ENCODE measurements at places on chromosomes 12 and 14.
A peak's percentile ranks its signal among the peaks of the same experiment; 100 is the strongest.

- DNase-seq, result no peak
Measured at GRCh38 chr12:38253778-38254177, 62.8 kb upstream of the ALG10B start.

DNA sequence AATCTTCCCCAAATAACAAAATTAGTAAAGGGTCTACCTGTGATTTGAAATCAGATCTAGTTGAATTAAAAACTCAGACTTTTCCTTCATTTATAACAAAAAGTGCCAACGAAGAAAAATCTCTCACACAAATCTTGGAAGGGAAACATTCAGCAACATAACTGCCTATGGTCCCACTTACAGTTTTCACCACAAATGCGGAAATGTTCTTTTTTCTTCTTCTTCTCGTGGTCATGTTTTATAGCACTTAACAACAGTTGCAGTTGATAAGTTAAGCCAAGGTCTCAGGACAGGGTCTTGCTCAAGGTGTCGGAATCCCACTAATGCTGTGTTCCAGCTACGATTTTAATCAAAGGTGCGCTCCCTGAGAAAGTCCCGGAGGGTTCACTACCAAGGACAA lies 10.1 kb downstream of the RNASE6 start:
- no peak for DNase-seq

- DNase-seq, result no peak
Measured at GRCh38 chr14:62706217-62706616, 339.0 kb downstream of the KCNH5 start.

DNA sequence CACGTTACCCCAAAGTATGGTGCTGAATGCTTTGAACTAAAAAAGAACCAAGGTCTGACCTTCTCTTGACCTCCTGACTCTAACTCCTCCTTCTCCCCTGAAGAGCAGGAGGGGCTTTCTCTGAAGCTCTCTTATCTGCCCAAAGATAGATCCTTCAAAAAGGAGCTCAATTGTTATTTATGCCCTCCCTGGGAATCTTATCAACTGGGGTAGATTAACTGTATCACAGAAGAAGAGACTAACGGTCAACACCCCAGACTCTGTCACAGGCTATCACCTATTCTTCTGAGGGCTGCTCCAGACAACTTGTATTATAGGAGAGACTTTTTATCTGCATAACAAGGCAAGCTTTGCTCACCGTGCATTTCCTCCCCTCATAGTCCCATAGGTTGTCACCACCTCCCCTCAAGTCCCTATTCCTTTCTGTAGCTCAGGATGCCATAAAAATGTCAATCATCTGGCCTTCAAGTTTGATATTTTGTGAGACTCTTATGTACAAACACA lies 86.6 kb downstream of the PAPLN start:
- DNase-seq, result no peak

DNA sequence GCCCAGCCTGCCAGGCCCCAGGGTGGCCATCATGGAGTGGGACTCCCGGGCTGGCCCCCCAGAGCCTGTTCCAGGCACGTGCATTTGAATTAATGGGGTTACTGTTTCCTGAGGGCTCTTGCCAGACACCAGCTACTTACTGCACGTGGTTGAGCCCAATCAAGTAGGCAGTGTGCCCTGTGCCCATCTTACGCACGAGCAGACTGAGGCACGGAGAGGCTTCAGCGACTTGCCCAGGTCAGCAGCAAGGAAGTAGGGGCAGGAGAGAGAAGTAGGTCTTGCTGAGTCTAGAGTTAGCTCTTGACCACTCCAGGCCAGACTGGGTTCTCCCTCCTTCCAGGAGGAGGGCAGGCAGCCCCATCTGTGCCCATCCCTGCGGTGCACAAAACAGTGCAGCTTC lies 67.7 kb downstream of the DIO3 start:
- no peak for DNase-seq

- peak; percentile 48 for DNase-seq
Measured at GRCh38 chr12:95413576-95413975, 60.4 kb upstream of the METAP2 start.

DNA sequence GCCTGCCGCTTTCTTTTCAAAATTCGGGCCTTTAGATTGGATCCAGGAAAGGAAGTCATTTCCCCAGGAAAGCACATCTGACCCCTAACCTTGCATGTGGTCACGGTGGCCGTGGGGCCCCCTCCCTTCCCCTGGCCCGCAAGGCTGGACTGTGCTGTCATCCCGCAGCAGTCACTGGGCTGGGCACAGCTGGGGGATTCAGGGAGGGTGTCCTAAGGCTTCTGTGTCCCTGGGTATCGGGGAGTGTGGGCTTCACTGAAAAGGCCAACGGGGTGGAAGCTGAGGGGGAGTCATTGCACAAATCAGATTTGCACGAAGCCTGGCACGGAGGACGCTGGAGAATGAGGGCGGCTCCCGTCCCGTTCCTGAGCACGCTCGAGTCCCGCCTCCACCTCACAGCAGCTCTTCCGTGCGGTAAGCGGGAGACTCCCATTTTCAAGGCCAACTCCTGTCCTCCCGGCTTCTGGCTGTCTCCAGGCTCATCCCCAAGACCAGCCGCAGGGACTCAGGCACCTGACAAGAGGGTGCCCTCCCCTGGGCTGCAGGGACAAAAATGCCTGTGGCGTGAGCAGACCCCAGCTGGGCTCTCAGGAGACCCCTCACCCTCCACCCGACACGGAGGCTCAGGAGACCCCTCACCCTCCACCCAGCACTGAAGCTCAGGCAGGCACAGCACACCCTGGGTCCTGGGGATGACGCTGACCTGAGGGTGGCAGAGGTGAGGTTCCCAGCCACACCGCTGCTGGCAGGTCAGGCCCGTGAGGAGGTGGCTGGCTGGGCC lies 9.6 kb downstream of the XRCC3 start:
- DNase-seq, result no peak

DNA sequence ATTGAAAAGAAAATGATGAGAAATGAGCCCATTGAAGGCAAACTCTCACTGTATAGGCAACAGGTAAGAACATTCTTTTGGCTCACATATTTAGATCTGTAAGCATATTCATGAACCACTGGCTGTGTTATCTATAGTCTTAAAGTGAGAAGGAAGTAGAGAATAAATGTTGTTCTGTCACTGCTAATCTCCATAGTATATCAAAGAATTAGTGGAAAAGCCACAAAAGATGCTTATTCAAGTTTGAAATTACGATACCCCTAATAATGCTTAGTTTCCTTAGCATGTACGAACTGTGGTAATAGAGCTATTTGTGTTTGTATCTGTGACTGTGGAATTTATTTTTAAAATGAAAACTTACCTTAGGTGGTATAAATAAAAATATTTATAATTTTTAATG lies 22.8 kb downstream of the IFT81 start:
- no peak for DNase-seq

- DNase-seq, result no peak
Measured at GRCh38 chr14:55194656-55195355, 3.4 kb upstream of the DLGAP5 start.

- peak; percentile 47 for DNase-seq
Measured at GRCh38 chr12:101759396-101760047, 20.3 kb upstream of the SYCP3 start.

GRCh38 chr14:48398675-48399282 lies 723.4 kb upstream of the MDGA2 start:
- DNase-seq, result peak; percentile 8

DNA sequence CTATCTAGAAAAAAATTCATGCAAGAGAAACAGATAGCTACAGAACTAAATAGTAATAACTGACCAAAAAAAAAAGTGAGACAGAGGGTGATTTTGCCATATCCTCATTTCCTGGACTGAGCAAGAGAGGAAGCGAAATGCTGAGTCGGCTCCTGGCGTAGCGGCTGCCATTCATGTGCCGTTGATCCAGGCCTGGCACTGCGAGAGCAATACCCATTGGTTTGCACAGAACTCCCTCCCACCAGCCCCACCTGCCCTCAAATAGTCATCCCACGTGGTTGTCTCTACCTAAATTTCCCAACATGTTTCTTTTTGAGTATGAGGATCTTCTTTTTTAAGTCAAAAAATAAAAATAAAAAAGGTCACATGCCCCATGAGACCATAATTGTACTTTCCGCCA lies 9.4 kb upstream of the WNT5B start:
- no peak for DNase-seq

DNA sequence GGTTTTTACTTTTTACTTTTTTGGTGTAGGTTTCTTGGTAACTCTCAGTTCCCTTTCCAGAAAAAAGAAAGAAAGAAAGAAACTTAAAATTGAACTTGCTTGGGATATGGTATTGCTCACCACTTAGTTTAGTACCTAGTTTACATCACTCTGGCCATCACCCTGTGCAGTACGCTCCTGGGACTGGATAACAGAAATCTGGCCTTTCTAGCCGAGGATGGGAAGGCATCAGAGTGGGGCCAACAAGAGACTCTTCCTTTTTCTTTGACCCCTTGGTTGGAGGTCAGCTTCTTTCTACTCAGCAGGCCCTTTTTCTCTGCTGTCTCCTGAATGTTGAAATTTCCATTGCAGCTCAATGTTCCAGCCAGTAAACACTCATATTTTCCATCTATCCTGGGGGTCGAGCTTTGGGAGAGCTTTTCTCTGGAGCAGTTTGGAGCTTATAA lies 156.6 kb downstream of the TGFB3 start:
- DNase-seq, result peak; percentile 67

DNA sequence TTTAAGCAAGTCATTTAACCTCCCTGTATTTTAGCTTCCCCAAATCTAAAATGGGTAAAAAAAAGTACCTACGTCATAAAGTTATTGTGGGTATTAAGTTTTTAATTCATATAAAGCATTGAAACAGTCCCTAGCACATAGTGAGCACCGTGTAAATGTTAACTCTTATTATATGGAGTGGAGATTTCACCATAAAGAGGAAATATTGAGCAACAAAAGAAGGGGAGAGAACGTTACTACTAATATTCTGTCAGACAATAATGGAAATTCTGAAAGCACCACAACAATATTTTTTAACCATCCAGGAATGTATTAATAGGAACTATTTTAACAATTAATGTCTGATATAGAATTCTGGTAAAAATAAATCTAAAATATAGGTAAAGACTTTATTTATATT lies 7.8 kb upstream of the CD163L1 start:
- no peak for DNase-seq

DNA sequence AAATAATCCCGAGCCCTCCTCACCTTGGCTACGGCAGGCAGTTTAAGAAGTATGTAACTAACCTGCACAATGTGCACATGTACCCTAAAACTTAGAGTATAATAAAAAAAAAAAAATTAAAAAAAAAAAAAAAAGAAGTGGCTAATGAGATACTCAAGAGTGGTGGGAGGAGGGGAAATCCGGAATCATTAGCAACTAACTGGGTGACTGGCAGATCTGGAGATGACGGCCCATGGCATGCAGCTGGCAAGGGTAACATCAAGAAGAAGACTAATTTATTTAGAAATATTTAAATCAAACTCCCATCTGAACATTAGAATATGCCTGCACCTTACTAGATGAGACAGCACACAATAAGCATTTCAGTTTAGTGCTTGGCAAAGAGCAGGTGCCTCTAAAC lies 52.3 kb upstream of the TMCC3 start:
- DNase-seq, result no peak

- peak; percentile 51 for DNase-seq
Measured at GRCh38 chr14:101731187-101732080, 30.1 kb upstream of the PPP2R5C start.
